Mesenteric fat pad (tissue), 1 donor: ENCODE measurements at places on chromosomes 6 and 20. TPM values are rescaled to one million over a fixed set of nuclear protein-coding genes. Genes with fewer than 3 reads are reported as not detected.

Gene DOK5
- total RNA-seq = 4.6 TPM

Gene C6orf58
- total RNA-seq = not detected

Gene AIF1
- 60.1 TPM for total RNA-seq

Gene FKBP5
- total RNA-seq = 212 TPM

Gene SLPI
- 16.5 TPM for total RNA-seq
